ENCODE measurements at places on chromosomes 2 and 18.
A peak's percentile ranks its signal among the peaks of the same experiment; 100 is the strongest.

- peak; percentile 43 for DNase-seq
Measured at GRCh38 chr2:43542285-43542933, 53.4 kb downstream of the THADA start.

- no peak for DNase-seq
Measured at GRCh38 chr2:239830121-239831000, 194.8 kb downstream of the NDUFA10 start.

DNA sequence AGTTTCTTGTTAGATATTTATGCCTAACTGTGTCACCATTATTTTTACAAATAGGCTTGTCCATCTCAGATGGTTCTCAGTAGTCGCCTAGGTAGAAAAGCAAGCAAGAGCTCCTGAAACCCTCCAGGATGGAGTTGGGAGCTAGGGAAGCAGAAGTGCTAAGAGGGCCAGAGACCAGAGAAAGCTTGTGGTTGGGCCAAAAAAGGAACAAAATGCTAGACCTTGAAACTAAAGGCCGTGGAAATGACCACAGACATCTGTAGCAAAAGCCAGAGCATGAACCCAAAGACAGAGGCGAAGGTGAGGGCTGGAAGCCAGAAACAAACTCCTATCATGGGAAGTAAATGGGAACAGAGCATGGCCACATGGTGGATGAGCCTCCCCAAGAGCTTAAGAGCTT, 29.9 kb upstream of the RMDN2 start:
- no peak for DNase-seq

- DNase-seq, result no peak
Measured at GRCh38 chr18:10045296-10045891, 131.6 kb downstream of the VAPA start.

DNA sequence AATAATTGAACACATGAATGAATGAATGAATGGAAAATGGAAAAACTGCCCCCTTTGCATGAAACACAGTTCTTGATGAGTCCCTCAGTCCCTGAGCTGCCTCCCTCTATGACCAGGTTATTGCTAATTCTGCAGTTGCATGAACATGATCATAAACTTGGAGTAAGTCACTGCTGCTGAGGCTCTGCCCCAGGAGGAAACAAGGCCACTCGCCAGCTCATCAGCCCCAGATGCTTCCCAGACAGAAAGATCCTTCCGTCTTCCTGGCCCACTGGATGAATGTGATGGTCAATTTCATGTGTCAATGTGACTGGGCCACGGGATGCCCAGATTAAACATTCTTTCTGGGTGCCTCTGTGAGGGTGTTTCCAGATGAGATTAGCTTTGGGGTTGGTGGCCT, 16.4 kb downstream of the GPR45 start:
- no peak for DNase-seq

DNA sequence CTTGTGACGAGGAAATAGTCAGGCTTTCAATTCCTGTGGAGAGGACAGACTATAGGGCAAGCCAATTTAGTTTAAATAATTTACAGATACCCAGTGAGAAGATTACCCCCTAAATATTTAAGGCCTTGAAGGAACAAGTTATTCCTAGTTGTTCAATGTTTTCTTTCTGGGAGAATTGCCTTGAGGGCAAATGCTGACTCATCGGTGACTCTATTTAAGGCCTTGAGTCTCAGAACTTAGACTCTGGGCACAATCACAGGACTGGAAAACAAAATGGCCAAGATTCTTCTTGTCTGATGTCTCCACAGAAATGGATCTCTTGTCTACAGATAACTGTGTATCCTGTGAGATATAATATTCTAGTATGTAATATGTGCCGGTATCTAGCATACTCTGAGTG, 467.1 kb downstream of the SUCLG1 start:
- no peak for DNase-seq

- DNase-seq, result no peak
Measured at GRCh38 chr2:8095978-8096377, 585.9 kb upstream of the ID2 start.

DNA sequence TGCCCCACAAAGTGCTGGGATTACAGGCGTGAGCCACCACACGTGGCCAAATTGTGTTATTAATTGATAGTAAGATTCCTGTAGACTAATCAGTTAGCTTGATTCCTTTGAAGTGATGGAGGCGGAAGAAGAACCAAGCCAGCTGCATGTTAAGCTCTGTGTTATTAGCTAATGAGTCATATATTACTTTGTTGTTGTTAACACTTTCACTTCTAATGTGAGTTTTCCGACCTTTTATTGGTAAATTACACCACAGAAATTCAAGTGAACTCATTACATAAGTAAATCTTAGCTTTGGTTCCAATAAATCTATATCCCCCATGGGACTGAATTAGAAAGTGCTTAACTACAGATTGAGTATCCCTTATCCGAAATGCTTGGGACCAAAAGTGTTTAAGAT, 20.3 kb downstream of the CHMP1B start:
- DNase-seq, result no peak

DNA sequence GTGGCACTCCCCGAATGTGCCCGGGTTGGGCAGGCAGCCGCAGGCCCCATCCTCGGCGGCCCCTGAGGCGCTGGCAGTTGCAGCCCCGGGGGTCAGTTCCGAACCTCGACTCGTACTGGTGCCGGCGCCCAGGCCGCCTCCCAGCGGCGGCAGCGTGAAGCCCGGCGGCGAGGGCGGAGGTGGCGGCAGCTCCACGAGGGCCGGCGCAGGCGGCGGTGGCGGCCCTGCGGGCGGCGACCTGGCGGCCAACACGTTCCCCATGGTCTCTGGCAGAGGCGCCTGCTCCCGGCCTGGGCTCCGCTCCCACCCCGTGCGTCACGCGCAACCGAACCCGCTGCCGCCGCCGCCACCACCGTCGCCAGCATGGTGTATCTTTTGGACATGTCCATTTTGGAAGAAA, 196.3 kb downstream of the CCDC74A start:
- no peak for DNase-seq

- DNase-seq, result no peak
Measured at GRCh38 chr2:15753811-15754702, 162.4 kb downstream of the DDX1 start.

DNA sequence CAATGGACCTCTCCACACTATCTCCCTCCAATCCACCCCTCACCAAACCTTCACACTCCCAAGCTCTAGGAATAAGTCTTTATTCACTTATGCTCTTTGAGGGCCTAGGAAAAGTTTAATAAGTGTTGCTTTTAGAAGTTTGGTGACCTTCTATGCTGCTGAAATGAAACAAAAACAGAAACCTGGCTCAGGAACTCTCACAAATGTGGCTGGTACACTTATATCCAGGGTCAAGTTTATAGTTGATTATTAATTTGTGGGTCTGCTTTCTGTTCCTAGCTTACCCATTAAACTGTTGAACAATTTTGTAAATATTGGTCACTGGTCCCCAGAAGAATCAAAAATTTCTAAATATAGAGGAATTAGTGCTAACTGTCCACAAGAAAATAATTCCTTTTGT, 14.2 kb upstream of the ANKRD44 start:
- DNase-seq, result no peak

DNA sequence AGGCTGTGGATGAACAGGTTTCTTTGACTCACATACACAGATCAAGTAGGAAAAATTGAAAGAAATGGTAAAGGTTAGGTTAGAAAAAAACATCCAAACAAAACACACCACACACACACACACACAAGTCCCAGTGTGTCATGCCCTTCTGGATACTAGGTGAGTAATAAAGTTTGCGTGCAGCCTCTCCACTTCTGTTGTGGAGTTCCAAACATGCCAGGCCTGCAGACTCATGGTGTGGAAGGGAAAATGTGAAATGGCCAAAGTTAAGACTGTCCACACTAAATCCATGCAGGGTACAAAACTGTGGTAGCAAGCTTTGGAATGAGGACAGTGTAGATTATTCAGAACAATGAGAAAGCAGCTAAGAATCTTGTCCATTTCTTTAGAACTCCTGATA, 114.6 kb downstream of the IKZF2 start:
- no peak for DNase-seq

GRCh38 chr2:136932700-136933099, 167.4 kb downstream of the THSD7B start:
- DNase-seq, result no peak

DNA sequence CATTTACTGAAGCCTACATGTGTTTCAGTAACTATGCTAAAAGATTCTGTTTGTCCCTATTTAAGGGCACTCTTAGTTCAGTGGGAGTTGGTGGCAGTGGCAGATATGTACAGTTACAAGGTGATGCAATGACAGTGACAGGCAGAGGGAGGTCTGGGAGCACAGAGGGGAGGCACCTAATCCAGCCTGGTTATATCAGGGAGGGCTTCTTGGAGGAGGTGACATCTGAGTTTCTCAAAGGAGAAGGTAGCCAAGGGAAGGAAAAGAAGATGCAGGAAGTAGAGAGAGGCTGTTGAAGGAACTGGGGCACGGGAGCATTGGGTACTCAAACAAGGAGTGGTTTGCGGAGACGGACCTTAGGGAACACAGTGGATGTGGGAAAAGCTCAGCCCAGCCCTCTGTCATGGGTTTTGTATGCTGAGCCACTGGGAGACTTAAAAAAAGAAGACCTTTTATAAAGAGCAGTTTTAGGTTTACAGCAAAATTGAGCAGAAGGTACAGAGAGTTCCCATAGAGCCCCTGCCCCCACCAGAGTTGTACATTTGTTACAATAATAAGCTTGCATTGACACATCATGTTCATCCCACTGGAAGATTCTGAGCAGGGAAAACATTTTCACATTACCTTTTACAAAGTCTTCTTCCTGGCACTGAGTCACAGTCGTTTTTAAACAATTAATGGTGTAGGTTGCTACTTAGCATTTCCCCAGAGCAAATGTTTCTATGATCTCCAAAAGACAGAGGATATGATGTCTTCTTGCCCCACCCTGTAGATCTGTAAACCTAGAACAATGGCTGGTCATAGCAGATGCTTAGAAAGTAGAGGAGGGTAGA, 83.0 kb upstream of the TAF1B start:
- no peak for DNase-seq

DNA sequence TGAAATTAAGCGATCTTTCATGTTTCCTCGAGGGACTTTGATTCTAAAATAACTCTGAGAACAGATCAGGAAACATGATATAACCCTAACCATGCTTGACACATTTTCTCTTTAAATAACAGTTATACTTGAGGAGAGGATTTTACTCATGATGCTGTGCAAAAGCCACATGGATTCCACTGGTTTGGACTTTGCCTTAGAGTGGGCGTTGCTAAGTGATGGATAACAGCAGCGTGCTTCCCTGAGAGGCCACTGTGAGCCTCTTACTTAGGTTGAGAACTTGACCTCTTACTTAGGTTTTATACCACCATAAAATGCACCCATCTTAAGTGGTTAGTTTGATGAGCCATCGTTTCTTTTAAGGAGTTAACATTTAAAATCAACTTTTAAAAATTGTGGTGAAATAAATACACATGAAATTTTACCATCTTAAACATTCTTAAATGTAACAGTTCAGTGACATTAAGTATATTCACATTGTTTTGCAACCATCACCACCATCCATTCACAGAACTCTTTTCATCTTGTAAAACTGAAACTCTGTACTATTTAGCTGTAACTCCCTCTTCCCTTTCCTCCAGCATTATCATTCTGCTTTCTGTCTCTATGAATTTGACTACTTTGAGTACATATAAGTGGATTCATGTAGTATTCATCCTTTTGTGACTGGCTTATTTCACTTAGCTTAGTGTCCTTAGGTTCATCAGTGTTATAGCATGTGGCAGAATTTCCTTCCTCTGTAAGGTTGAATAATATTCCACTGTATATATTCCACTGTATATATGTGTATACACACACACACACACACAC, 22.6 kb downstream of the ANXA4 start:
- no peak for DNase-seq

DNA sequence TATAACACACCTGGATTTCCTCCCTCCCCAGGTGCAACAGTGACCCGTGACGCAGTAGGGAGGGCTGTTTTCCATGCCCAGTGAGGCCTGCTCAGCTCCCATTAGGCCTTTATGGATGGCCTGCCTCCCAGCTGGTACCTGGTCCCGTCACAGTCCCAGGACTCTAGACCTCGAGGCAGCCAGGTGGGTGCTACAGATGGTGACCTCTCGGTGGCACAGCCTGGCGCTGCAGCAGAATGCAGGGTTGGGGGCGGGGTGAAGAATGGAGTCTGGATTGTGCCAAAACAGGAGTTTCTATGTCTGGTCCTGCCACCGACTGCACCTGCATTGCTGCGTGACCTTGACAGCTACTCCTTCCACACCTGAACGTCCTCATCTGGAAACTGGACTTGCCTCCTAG, 18.0 kb upstream of the YWHAQ start:
- no peak for DNase-seq

DNA sequence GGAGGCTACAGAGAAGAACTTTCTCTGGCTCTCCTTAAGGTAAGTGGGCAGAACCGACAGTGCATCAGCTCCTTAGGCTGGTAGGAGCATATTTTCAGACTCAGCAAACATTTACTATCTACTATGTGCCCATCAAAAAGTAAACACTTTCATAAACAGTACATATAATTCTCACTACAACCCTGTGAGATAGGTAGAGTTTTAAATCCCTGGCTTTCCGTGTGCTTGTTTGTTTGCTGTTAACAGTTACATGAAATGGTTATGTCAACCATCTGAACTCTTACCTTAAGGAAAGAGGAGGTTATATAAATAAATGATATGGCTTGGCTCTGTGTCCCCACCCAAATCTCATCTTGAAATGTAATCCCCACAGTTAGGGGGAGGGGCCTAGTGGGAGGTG, 310.1 kb downstream of the ALK start:
- no peak for DNase-seq

- no peak for DNase-seq
Measured at GRCh38 chr18:34799291-34799690, 89.2 kb downstream of the DTNA start.

DNA sequence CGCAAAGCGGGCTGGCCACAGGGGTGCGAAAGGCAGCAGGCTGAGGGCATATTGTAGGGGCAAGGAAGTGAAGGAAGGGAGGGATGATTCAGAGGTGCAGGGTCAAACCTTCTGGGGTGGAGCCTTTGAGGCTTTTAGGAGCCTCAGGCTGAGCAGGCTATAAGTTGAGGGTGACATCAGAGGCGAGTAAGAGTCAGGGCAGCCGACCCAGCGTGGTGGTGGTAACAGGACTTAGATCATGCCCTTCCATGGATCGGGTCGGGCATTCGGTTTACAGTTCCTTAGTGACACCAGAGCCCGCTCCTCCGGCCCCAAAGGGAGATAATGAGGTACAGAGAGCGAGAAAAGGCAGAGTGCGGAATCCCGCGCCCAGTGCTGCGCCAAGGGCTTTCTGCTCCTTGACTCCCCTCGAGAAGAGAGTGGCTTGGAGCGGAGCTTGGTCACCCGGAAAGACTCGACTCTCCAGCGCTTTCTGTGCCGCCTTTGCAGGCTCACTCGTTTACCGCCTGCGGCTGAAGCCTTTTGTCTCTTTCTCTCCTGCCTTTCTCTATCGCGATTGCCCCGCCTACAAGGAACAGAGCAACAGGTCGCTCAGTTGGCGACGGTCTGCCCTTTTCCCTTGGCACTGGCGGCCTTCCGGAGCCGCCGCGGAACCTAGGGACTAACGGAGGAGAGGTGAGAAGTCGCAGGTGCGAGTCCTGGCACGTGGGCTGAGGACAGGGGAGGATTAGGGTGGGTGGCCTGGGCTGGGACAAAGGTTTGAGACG, 720 bp downstream of the LBX2 start:
- DNase-seq, result no peak

DNA sequence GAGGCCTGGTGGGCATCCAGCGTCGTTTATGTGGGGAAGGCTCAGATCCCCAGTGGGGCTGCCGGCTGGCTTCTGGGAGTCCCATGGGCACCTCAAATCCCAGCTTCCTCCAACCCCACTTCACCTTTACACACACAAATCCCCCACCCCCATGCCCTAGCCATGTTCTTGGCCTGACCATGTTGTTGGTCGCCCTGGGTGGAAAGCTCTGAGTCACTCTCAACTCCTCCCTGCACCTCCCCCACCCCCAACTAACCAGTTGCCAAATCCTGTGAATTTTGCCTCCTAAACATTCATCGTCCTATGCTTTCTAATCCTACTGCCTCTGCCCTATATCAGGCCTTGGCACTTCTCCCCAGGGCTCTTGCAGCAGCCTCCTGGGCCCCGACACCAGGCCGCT, 6.4 kb downstream of the TNS1 start:
- DNase-seq, result no peak

Data from central memory CD4-positive, alpha-beta T cell (primary cell).